ENCODE measurements at places on chromosomes 6 and 20. TPM values are rescaled to one million over a fixed set of nuclear protein-coding genes. Genes with fewer than 3 reads are reported as not detected.

The MUC21 gene
- not detected for total RNA-seq

The BMP6 gene
- 0.07 TPM for total RNA-seq

The ADGRG6 gene
- 25.0 TPM for total RNA-seq

The ABHD16A gene
- total RNA-seq: 40.9 TPM

The RALGAPA2 gene
- 11.8 TPM for total RNA-seq

DNA sequence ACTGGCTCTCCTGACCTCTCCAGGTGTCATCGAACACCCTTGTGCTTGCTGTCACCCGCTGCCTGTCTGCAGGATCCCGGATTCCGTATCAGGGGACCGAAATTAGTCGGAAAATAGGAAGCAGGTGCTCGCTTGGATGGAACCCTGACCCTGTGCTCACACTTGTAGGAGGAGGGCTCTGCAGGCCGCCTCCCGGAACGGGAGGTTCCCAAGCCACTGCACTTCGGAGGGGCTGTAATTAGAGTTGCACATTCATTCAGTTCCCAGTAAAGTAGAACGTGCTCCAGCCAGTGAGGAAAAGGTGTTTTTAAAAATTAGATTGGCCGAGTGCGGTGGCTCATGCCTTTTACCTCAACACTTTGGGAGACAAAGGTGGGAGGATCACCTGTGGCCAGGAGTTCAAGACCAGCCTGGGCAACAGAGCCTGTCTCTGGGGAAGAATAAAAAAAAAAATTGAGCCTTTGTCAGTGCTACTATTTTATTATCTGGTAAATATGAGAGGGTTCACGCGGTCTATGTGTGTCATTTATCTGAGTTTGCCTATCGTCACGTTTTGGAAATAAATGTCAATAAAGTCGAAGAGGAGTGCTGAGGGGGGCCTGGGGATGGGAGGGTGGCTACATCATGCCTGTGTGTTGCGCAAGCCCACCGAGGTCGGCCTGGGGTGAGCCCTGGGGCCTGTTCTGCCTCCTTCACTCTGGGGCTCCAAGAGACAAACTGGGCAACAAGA lies 1.5 kb upstream of the GMEB2 start:
- DNase-seq: peak; percentile 50

DNA sequence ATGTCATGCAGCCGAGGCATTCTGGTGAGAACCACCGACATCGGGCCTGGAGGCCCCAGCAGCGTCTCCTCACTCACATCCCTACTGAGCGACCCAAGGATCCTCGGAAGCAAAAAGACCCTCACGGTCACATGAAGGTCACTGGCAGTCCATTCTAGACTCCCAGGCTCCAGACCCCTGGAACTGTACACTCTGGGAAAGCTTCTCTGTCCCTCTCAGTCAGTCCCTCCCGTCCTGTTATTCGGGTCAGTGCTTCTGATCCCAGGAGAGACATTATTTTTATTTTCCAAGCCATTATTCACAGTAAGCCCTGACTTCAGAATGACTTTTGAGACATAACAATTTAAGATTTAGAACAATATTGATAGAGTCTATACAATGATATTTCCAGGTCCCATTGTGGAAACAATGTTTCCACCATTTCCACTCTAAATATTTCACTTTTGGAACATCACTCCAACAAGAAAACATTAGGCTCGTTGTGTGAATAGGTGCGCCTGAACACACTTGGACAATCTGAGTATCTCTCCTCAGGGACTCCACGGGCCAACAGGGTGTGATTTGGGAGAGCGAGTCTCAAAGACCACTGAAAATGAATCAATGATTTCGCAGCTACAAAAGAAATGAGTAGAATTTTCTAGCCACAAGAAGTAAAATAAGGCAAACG lies 199.7 kb downstream of the SOD2 start:
- DNase-seq: no peak

DNA sequence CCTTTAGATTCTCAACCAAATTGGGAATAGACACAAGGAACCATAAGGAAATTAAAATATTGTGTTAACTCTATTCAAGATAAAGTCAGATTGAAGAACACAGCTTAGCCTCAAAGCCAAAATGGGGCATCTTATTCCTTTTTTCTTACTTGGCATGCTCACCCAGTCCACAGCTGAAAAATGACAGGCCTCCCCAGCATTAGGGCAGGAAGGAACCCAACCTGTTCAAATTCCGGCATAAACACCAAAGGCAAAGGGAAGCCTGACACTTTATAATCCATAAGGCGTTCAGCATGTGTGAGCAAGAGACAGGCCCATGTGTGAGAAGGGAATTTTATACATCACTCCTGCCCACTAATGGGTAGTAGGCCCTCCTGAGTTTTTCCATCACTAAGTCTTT lies 2.9 kb downstream of the BEND6 start:
- no peak for DNase-seq

- DNase-seq: no peak
Observed at GRCh38 chr6:6810727-6811126, 222.2 kb downstream of the LY86 start.

- no peak for DNase-seq
Observed at GRCh38 chr6:19452495-19452894, 384.7 kb upstream of the ID4 start.

GRCh38 chr6:10720265-10720959 lies 2.5 kb upstream of the TMEM14C start:
- DNase-seq: no peak

GRCh38 chr20:37856932-37857660 lies 45.8 kb upstream of the VSTM2L start:
- peak; percentile 15 for DNase-seq

DNA sequence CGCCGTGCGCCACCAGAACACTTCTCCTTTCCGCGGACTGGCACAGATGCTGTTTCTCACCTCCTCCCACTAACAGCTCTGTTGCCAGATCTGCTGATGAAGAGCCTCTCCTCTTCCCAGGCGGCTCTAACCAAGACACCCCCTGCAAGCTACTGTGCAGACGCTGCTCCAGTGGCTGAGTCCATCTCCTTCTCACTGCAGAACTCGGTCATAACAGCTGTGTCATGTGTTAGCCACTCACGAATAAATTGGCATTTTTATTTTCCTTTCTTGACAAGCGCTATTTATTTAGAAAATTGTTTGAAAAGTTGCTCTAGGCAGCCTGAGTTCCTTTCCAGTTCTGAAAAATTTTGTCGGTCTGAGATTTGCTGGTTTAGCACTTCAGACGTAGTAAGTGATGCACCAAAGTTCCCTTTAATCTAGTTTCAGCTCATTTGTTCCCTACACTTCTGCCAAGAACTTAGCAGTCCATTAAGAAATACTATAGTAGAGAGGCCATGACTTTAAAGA lies 12.8 kb upstream of the PLEKHG1 start:
- DNase-seq: no peak

DNA sequence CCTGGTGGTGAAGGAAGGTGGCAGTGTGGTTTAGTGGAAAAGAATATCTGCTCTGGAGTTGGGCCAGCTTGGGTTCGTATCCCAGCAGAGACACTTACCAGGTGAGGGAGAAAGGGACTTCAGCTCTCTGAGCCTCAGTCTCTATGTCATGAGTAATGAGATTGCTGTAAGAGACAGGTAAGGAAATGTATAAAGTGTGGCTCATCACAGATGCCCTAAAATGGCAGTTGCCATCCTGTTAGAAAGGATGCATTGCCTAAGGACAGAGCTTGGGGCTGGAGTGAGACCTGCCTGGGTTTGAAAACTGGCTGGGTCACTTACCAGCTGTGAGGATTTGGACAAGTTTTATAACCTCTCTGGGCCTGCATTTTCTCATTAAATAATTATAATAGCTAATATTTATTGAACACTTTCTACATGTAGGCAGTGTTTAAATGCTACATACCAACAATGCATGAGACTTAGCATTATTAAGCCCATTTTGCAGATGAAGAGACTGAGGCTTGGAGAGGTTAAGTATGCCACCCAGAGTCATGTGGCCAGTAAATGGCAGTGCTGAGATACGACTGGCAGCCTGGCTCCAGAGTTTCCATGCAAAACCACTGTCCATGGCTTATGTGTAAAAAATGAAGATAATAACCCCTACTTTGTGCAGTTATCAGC lies 157.0 kb downstream of the SOBP start:
- DNase-seq: no peak

- peak; percentile 24 for DNase-seq
Observed at GRCh38 chr6:163457637-163458561, 43.4 kb downstream of the QKI start.
